ENCODE measurements at places on chromosomes 12 and 14. TPM values are rescaled to one million over a fixed set of nuclear protein-coding genes. Genes with fewer than 3 reads are reported as not detected.

Gene RNU6-8
- total RNA-seq: not detected

Gene CCND2
- 170 TPM for total RNA-seq

DNA sequence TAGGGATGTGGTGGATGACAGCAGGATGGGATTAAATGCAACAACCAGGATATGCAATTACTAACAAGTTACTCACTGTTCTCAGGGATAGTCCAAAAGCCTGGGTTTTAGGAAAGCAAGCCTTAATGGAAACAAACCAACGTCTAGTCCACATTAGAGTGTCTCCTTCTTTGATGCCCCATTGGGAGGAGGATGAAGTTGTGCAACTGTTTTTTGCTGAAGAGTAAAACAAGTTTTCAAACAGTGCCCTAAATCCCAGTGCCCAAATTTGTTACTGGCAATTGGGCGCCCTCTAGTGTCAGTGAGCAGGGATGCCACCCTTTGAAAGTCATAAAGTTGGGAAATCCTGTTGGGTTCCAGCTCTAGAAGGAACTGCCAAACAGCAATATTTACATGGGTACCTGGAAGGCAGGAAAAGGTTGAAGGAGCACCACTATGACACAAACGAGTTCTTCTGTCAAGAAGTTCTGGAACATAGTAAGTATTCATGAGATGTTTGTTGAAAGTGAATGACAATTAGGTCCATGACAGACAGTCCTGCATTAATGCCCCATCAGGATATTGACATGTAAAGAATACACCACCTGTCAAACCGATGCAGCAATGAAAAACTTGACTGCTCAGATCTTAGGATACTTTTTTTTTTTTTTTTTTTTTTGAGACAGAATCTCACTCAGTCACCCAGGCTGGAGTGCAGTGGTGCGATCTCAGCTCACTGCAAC lies 11.1 kb upstream of the DPF3 start:
- H3K4me1 ChIP-seq: no peaks in the 10 kb centered on the region
- DNase-seq: peak; percentile 65
- H3K27me3 ChIP-seq: no peaks in the 10 kb centered on the region
- H3K4me3 ChIP-seq: no peak overlapping the region
- no peaks in the 10 kb centered on the region for H3K36me3 ChIP-seq

Gene TMEM179
- not detected for total RNA-seq

Gene POTEG
- not detected for total RNA-seq

DNA sequence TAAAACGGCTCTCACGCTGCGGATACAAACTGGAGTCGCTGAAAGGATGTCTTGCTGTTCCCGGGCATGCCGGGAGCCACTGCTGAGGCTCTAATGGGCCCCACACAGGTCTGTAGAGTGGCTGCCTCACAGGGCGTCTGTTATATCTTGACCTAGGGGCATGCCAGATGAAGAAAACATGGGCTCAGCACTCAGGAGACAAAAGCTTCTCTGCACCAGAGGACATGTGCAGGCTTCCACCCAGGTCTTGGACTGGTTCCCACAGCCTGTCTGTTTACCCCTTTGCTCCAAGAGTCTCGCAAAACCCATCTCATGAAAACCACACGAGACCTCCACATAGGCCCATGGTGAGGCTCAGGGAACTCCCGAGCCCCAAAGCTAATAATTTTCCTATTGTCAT lies 134.2 kb downstream of the RPS29 start:
- H3K27me3 ChIP-seq: no peaks in the 10 kb centered on the region
- DNase-seq: no peak
- H3K27ac ChIP-seq: no peak overlapping the region
- no peaks in the 10 kb centered on the region for H3K36me3 ChIP-seq

- no peak for DNase-seq
- H3K27me3 ChIP-seq: no peaks in the 10 kb centered on the region
- H3K4me1 ChIP-seq: peaks cover 4% of the 10 kb centered on the region
- no peaks in the 10 kb centered on the region for H3K36me3 ChIP-seq
- no peak overlapping the region for H3K4me3 ChIP-seq
- H3K27ac ChIP-seq: no peak overlapping the region
Measured at GRCh38 chr12:29795715-29796114, 12.0 kb upstream of the TMTC1 start.

DNA sequence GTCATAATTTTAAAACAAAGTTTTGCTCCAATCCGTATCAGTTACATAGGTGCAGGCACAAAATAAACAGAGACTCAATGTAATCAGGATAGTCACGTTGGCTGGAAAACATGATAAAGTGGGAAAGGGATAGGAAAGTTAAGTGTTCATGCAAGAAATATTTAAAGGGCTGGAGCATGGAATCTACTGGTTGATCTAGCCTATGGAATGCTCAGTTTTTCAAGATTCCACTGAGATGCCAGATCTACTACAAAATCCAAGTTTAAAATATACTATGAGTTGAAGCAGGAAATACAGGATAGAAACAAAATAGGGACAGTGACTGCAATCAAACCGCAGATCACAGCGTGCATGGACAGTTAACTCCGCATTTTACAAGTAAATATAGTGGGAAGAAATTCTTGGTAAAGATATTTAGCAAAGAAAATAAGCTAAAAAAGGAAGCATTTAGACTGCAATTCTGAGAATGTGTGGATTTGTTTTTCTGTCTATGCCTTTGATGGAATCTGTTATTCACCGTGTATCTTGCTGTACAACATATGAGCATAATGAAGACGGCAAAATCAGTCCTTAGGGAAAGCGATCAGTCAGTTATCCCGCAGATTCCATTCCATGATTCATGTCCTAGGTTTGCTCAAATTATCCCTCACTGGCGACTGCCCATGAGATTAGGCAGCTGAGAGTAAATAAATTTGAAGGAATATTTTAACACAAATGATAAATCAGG lies 1044.3 kb downstream of the FLRT2 start:
- no peaks in the 10 kb centered on the region for H3K36me3 ChIP-seq
- H3K4me1 ChIP-seq: no peaks in the 10 kb centered on the region
- H3K4me3 ChIP-seq: no peak overlapping the region
- no peak for DNase-seq
- no peak overlapping the region for H3K27ac ChIP-seq

GRCh38 chr14:55706893-55707292 lies 126.9 kb downstream of the KTN1 start:
- H3K27ac ChIP-seq: no peak overlapping the region
- no peaks in the 10 kb centered on the region for H3K36me3 ChIP-seq
- no peak overlapping the region for H3K4me3 ChIP-seq
- H3K27me3 ChIP-seq: no peaks in the 10 kb centered on the region

- DNase-seq: no peak
- no peaks in the 10 kb centered on the region for H3K36me3 ChIP-seq
- no peak overlapping the region for H3K4me3 ChIP-seq
- H3K27me3 ChIP-seq: no peaks in the 10 kb centered on the region
- H3K27ac ChIP-seq: no peak overlapping the region
- H3K4me1 ChIP-seq: no peaks in the 10 kb centered on the region
Measured at GRCh38 chr12:27385766-27386564, 53.3 kb downstream of the BMAL2 start.

DNA sequence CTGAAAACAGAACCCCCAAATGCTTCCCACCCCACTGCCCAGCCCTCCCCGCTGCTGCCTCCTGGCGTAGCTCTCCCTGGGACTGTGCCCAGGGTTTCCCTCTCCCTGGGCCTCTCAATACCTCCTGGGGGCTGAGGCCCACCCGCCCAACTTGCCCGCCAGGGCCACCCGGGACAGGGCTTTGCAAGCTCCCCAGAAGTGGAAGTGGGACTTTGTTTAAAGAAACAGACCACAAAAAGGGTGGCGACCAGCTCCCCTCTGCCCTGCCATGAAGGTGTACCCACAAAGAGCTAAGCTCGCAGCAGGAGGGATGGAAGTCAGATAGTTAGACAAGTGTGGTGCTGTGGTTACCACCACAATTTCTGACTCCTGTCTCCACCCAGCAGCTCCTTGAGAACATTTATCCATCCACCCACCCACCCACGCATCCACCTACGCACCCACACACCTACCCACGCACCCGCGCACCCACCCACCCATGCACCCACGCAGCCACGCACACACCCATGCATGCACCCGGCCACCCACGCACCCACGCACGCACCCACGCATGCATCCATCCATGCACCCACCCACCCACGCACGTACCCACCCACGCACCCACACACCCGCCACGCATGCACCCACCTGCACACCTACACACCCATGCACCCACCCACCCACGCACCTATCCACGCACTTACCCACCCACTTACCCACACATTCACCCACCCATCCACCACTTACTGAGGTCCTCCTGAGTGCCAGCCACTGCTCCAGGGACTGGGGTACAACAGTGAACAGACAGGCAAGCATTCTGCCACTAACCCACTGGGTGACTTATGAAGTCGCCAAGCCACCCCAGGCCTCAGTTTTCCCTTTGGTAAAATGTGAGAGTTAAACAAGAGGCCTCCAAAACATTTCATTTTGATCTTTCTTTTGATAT lies 127.3 kb downstream of the SCARB1 start:
- no peaks in the 10 kb centered on the region for H3K27me3 ChIP-seq
- no peaks in the 10 kb centered on the region for H3K36me3 ChIP-seq
- no peak overlapping the region for H3K4me3 ChIP-seq
- H3K27ac ChIP-seq: no peak overlapping the region
- no peaks in the 10 kb centered on the region for H3K4me1 ChIP-seq
- DNase-seq: no peak

Gene PRB2
- total RNA-seq: not detected

- H3K27ac ChIP-seq: no peak overlapping the region
- H3K4me3 ChIP-seq: no peak overlapping the region
- no peaks in the 10 kb centered on the region for H3K4me1 ChIP-seq
- H3K36me3 ChIP-seq: no peaks in the 10 kb centered on the region
- peaks cover 1% of the 10 kb centered on the region for H3K27me3 ChIP-seq
Measured at GRCh38 chr14:51865953-51866747, 5.7 kb downstream of the GNG2 start.

- no peak overlapping the region for H3K27ac ChIP-seq
- no peak overlapping the region for H3K4me3 ChIP-seq
- H3K36me3 ChIP-seq: no peaks in the 10 kb centered on the region
Measured at GRCh38 chr12:75818863-75819262, 212.7 kb downstream of the PHLDA1 start.

Gene SERPINA3
- total RNA-seq: 220 TPM

Gene MYF5
- total RNA-seq: not detected

DNA sequence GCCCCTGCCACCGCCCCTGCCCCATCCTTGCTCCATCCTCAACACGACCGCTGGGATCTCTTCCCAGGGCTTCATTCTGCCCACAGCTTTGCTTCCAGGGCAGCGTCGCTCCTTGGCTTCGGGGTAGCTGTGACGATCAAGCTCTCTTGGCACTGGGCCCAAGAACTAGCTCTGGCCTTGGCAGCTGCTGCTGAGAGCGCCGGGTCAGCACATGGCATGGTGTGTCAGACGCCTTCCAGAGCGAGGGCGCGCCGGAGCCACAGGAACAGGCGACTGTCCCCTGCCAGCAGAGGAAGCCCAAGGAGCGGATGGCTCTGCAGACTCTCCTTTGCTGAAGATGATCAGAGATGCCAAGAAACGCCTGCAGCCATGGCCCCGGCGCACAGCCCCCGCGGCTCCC lies 15.9 kb downstream of the RAB35 start:
- DNase-seq: peak; percentile 90
- no peak overlapping the region for H3K27ac ChIP-seq
- no peaks in the 10 kb centered on the region for H3K27me3 ChIP-seq
- H3K36me3 ChIP-seq: peaks cover 2% of the 10 kb centered on the region

Gene KRT86
- total RNA-seq: 0.45 TPM

- H3K36me3 ChIP-seq: no peaks in the 10 kb centered on the region
- no peak for DNase-seq
- H3K27me3 ChIP-seq: no peaks in the 10 kb centered on the region
Measured at GRCh38 chr14:53999061-53999488, 42.5 kb upstream of the BMP4 start.

- no peak for DNase-seq
- H3K27ac ChIP-seq: no peak overlapping the region
- H3K4me3 ChIP-seq: no peak overlapping the region
- no peaks in the 10 kb centered on the region for H3K27me3 ChIP-seq
Measured at GRCh38 chr14:102085488-102085887, 1.4 kb downstream of the HSP90AA1 start.

DNA sequence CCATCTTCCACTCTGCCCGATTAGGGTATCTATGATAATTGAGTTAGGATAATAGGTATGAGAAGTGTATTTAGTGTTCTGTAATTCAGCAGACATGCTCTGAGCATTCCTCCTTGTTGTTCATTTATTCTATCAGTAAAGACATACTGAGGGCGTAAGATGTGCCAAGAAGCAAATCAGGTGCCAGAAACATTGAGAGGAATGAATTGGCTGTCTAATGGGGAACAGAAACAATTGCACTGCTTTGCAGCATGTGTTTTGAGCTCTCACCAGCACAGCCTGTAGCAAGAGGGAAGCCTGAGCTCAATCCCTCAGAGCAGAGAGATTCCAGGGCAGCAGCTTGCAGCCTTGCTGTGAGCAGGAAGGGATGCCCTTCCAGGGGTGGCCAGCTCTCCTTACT lies 589.3 kb downstream of the BCL11B start:
- H3K27ac ChIP-seq: no peak overlapping the region
- DNase-seq: no peak
- H3K36me3 ChIP-seq: no peaks in the 10 kb centered on the region
- H3K4me1 ChIP-seq: no peaks in the 10 kb centered on the region

- DNase-seq: no peak
- H3K27me3 ChIP-seq: no peaks in the 10 kb centered on the region
- no peaks in the 10 kb centered on the region for H3K36me3 ChIP-seq
- no peaks in the 10 kb centered on the region for H3K4me1 ChIP-seq
- H3K27ac ChIP-seq: no peak overlapping the region
Measured at GRCh38 chr14:106845286-106846087, 1319.1 kb downstream of the TMEM121 start.

DNA sequence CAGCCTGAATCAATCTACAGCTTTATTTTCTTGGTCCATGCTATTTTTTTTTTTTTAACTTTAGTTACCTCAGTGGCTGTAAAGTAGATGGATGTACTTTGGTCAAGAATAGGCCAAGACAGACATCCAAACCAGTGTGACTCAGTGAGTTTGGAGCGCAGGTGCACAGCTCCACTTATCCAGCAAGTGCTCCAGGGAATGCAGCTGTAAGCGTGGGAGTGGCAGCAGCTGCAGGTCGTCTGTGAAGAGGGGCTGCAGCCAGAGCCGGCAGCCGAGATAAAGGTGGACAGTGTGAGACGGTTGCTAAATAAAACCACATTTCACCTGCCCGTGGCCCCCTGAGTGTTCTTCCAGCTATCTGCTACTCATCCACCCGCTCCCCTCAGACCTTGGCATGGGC lies 1018.7 kb downstream of the AACS start:
- H3K27ac ChIP-seq: no peak overlapping the region
- H3K4me1 ChIP-seq: no peaks in the 10 kb centered on the region
- H3K36me3 ChIP-seq: no peaks in the 10 kb centered on the region
- H3K4me3 ChIP-seq: no peak overlapping the region
- peaks cover 2% of the 10 kb centered on the region for H3K27me3 ChIP-seq

- H3K36me3 ChIP-seq: no peaks in the 10 kb centered on the region
- H3K4me1 ChIP-seq: no peaks in the 10 kb centered on the region
- no peak overlapping the region for H3K27ac ChIP-seq
- no peak overlapping the region for H3K4me3 ChIP-seq
- no peaks in the 10 kb centered on the region for H3K27me3 ChIP-seq
Measured at GRCh38 chr14:101103321-101103901, 199.9 kb upstream of the RTL1 start.
